ENCODE measurements at places on chromosomes 3 and 15.

- no peak for DNase-seq
These were observed 412.8 kb upstream of the TGFBR2 start for GRCh38 chr3:30193625-30194044.

GRCh38 chr15:79775821-79776220, 121.0 kb downstream of the MTHFS start:
- no peak for DNase-seq

- DNase-seq = no peak
These were observed 106.8 kb upstream of the CDIN1 start for GRCh38 chr15:36472672-36473071.

DNA sequence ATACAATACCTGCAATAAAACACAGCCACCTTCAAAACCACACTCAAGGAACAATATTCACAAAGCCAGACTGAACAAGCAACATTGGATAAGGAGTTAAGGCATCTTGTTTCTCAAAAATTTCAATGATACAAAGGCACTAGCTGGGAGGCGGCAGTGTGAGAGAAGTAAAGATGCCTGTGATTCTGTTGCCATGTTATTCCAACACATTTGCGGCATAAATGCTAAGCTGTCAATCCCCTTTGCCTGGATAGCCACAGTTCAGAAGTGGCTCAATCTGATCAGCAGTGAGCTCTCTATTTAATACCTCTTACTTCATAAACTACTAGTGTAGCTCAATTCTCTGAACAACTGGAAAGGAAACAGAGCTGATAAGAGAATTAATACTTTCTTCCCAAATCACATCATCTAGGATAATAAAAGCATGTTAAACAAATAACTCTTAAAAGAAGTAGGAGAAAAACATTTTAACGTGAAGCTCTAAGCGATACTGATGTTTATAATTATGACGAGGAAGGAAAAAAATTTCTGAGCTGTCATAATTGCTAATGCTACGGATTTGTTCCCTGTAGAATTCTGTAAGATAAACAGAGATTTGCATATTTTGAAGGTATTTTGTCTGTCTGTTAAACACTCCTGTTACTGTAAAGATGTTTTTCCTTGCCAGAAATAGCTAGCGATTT, 358.4 kb downstream of the FOXP1 start:
- no peak for DNase-seq

GRCh38 chr3:155070932-155071387, 9.2 kb upstream of the MME start:
- DNase-seq = no peak

GRCh38 chr3:72601060-72601459, 247.2 kb downstream of the SHQ1 start:
- DNase-seq = no peak

GRCh38 chr3:58631742-58632141, 34.8 kb downstream of the FAM3D start:
- DNase-seq = no peak

DNA sequence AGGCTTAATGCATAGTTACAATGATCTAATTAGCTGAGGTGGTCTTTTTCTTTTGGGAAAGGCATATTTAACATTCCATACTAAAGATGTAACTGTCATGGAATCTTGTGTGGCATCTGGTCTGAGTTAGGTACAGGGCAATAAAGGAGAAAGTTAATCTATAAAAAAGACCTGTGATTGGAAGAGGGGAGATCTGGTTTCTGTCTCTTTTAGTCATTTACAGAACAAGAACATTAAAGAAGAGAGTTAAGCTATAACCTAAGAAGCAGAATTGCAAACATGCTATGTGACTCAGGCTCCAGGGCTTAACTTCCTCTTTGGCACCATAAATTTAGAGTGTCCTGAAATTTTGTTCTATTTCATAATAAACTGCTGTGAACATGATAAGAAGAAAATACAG, 47.2 kb upstream of the MME start:
- DNase-seq = no peak

DNA sequence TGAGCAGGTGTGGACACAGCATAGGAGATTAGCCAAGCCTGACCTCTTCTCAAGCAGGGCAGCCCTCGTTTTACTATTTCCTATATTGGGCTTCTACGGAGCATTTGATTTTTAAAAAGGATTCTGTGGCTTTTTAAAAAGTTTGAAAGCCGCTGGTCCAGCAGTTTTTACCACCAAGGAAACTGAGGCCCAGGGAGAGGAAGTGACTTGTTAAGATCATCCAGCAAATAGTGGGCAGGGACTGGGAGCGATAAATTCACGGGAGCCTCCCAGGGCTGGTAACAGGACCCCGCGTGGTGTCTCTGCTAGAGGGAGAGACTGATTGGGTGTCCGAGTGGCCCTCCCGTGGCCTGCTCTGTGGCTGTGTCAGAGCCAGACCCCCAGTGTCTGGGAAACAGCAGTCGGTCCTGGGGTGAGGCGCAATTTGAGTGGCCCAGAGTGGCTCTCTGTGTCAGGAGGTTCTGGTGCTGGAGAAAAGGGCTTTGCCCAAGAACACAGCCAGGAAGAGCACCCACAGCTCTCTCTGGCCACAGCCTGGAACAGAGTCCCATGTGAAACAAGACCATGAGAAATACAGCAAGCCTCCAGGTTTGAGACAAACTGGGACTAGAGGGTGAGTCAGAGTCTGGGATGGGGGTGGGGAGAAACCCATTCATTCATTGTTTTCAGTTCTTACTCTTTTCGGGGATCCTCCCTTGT, 4.2 kb downstream of the FURIN start:
- DNase-seq = no peak

GRCh38 chr15:90343302-90343790, 8.7 kb upstream of the ZNF774 start:
- no peak for DNase-seq

DNA sequence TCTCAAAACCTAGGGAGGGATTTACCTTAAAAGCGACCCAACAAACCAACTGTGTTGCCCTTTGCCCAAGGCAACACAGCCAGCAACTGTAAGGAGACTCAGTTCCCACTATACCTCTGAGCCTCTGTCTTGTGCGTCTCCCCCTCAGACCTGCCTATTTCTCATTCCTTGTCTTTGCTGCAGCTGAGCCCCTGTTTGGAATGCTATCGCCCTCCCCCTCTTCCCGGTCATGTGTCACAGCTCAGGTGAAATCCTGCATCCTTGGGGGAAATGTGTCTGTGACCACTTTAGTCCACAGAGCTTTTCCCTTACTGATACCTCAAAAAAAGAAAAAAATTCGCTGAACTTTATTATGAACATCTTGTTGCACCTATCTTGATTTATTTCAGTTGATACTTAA, 52.0 kb upstream of the LRIG1 start:
- no peak for DNase-seq

DNA sequence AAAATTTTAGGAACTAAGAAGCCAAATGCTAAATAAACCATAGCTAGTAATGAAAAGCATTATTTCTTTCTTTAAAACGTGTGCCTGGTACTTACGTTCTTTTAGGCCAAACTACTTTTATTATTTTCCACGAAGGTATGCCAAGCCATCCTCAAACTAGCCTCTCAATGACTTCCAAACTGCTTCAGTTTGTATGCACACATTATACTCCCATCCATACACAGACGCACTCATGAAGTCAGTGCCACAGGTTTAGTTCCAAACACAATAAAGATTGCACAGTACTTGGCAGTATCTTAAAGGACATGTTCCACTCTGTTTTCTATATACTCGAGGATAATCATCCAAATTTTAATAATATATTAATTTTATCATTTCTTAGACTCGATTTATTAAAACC, 609.2 kb upstream of the ZNF385D start:
- no peak for DNase-seq

DNA sequence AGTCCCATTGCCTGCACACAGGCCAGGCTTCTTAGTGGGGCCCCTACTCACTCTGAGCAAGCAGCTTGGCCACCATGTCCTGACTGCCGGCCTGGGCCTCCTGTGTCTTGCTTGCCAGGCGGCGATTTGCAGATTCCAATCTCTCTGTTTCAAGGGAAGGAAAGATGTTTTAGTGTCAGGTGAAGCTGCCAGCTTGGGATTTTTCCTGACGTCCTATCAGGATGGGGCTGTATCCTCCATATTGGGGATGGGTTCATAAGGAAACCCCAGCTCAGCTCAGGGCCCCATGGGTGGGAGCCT, 8.5 kb downstream of the AMOTL2 start:
- no peak for DNase-seq

GRCh38 chr15:39059917-39060316, 495.3 kb upstream of the RASGRP1 start:
- DNase-seq = no peak

- DNase-seq = no peak
These were observed 351 bp downstream of the INSYN1 start for GRCh38 chr15:73752806-73753193.

DNA sequence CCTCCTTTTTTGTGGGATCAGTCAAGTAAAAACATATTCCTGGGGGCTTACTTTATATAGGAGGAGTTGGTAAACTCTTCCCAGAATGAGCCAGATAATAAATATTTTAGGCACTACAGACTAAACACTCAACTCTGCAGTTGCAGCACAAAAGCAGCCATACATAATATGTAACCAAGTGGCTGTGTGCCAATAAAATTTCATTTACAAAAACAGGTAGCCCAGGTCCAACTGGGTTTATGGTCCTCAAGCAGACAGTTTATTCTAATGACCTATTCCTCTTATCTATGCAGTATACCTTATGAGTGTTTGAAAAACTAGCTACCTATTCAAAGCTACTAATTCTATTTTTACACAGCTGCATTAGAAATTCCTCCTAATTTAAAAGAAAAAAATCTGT, 61.8 kb downstream of the FAIM start:
- no peak for DNase-seq

- DNase-seq = no peak
These were observed 10.0 kb downstream of the RBP2 start for GRCh38 chr3:139466360-139466759.

- DNase-seq = no peak
These were observed 19.9 kb downstream of the RPLP1 start for GRCh38 chr15:69472562-69472961.

GRCh38 chr3:49722896-49723295, 855 bp downstream of the GMPPB start:
- DNase-seq = no peak

DNA sequence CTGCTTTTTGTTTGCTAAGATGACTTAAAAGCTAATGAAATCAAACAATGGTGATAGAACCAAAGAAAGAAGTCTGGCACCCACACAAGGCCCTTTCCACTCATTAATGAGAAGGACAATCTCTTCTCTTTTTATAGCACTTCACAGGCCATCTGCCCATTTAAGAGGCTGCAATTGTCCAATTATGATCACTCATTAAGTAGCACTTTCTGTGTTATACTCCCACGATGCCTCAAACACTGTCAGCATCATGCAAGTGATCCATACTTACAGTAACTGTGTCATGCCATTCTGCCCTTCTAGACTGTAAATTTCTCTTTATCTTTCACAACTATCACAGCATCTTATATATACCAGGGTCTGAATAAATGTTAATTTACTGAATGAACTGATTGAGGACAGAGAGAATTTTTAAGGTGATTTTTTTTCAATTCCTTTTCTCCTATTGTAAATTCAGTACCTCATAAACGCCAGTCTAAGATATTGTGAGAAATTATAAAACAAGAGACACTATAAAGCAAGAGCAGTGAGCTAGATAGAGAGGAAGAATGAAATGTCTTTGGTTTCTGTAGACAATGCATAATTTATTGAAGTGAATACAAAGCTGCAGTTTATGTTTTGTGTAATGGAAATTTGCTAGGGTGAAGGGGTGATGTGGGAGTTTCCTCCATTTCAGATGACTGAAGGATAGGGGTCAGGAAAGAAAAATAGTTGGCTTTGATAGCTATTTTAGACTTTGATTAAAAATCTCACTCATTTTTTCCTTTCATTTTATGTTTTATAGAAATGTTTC, 17.3 kb downstream of the CD200 start:
- DNase-seq = no peak

DNA sequence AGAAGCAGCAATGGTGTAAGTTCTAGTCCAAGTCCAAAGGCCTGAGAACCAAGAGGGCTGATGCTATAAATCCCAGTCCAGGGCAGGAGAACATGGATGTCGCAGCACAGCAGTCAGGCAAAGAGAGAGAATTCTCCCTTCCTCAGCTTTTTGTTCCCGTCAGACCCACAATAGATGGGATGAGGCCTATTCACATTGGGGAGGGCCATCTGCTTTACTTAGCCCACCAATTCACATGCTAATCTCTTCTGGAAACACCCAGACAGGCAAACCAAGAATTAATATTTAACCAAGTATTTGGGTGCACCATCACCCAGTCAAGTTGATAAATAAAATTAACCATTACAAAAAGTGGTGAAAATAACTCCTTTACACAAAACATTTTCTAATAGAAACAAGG, 511.7 kb upstream of the UBE2E2 start:
- no peak for DNase-seq

GRCh38 chr3:134236505-134237170, 14.0 kb downstream of the RYK start:
- DNase-seq = no peak

- no peak for DNase-seq
These were observed 185.7 kb upstream of the TBL1XR1 start for GRCh38 chr3:177382944-177383343.

DNA sequence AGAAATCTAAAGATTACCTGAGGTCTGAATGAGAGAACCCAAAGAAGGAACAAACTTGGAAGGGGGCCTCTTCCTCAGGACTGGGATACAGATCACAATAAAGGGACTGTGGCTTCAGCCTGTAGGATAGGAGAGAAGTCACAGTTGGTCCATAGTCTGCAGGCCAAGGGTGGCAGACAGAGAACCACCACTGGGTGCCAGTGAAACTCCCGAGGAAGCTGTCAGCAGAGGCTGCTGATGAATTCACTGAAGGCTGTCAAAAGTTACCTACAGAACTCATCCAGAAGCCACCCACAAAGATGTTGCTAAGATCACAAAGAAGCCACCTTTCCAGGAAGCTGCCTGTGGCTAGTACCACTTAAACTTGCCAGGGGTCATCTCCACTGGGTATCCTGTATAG, 78.5 kb downstream of the TMCO5A start:
- DNase-seq = no peak

- peak; percentile 23 for DNase-seq
These were observed at the start of gene ALDH1A3 for GRCh38 chr15:100879464-100880138. Gene ALDH1A3 (plus strand): TSS chr15:100879831. CDS start chr15:100879908, 77 bp downstream.

GRCh38 chr15:41940441-41940857, 31.9 kb downstream of the EHD4 start:
- no peak for DNase-seq

GRCh38 chr3:70108546-70108945, 109.0 kb downstream of the SAMMSON start:
- DNase-seq = no peak

DNA sequence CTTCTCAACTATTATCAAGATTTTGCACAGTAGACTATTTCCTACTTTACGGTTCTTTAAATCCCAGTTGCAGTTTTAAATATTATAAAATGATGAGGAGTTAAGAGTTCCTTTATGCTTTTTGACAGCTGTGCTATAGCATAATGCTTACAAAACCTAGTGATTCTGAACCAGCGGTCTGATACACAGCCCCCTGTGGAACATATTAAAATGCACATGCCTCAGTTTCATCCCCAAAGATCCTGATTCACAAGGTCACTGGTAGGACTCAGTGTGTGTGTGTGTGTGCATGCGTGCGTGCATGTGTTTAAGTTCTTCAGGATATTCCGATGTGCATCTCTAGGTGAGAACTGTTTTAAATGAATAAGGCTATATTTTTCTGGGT, 330.1 kb upstream of the TPM1 start:
- no peak for DNase-seq
